ENCODE measurements at places on chromosomes 1 and 21.

GRCh38 chr1:3462356-3463012 lies 8.0 kb downstream of the ARHGEF16 start:
- no peak overlapping the region for H3K4me3 ChIP-seq
- no peaks in the 10 kb centered on the region for H3K27me3 ChIP-seq
- no peak overlapping the region for H3K27ac ChIP-seq
- DNase-seq = no peak

- no peaks in the 10 kb centered on the region for H3K27me3 ChIP-seq
- no peak overlapping the region for H3K27ac ChIP-seq
- no peaks in the 10 kb centered on the region for H3K36me3 ChIP-seq
- no peaks in the 10 kb centered on the region for H3K4me1 ChIP-seq
- DNase-seq = no peak
Observed at GRCh38 chr21:31042080-31042464, 3.8 kb upstream of the KRTAP19-8 start.

DNA sequence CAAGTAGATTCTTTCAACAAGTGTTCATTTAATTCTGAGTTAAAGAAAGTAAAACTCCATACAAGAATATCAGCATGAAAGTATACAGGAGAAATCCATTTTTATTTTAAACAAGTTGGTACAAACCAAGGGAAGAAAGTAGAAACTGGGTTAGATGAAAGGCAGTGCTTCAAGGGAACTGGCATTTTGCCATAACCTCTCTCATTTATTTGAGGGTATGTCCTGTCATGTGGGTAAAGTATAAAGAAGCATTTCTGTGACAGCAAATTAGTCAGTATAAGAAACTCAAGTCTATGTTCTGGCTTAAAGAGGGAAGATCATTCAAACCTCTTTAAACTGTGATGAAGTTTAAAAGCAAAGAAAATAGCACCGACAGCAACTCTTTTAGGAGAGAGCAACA lies 32.0 kb downstream of the OLFM3 start:
- no peak overlapping the region for H3K27ac ChIP-seq
- no peak overlapping the region for H3K4me3 ChIP-seq
- no peak for DNase-seq
- no peaks in the 10 kb centered on the region for H3K27me3 ChIP-seq

GRCh38 chr1:202245391-202245790 lies 51.8 kb downstream of the LGR6 start:
- H3K4me1 ChIP-seq = peaks cover 30% of the 10 kb centered on the region
- H3K36me3 ChIP-seq = no peaks in the 10 kb centered on the region
- H3K27me3 ChIP-seq = peaks cover 18% of the 10 kb centered on the region
- no peak overlapping the region for H3K27ac ChIP-seq
- no peak for DNase-seq
- H3K4me3 ChIP-seq = no peak overlapping the region

DNA sequence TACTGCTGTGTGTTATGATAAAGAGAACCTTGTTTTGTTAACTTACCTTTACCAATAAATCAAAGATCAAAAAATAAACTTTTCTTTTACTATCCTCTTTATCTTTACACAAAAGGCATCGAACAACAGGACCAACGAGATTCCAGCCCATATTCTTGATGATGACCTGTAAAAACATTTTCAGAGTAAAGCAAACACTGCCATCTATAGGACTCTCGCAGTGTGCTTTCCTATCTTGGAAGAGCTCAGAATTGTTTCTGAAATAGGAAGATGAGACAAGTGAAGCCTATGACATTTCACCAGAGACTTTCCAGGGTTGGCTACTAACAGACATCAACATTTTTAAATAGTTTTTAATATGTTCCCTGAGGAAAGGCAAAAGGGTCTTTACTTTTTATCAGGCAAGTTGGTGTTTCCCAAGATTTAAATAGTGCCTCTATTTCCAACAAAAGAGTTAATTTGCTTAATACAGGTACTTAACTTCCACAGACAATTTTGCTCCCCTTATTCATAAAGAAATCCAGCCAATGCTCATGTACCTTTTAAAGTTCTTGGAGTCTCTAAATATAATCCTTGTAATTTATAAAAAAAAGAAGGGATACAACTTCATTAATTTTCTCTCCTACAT lies 7.3 kb downstream of the GLMN start:
- H3K4me3 ChIP-seq = no peak overlapping the region
- H3K4me1 ChIP-seq = no peaks in the 10 kb centered on the region
- H3K27me3 ChIP-seq = no peaks in the 10 kb centered on the region
- peaks cover 14% of the 10 kb centered on the region for H3K36me3 ChIP-seq
- H3K27ac ChIP-seq = no peak overlapping the region

- H3K27me3 ChIP-seq = no peaks in the 10 kb centered on the region
- H3K4me1 ChIP-seq = peaks cover 14% of the 10 kb centered on the region
- no peak for DNase-seq
- H3K27ac ChIP-seq = no peak overlapping the region
- peaks cover 19% of the 10 kb centered on the region for H3K36me3 ChIP-seq
- H3K4me3 ChIP-seq = no peak overlapping the region
Observed at GRCh38 chr1:112672009-112672408, 2.5 kb upstream of the MOV10 start.

DNA sequence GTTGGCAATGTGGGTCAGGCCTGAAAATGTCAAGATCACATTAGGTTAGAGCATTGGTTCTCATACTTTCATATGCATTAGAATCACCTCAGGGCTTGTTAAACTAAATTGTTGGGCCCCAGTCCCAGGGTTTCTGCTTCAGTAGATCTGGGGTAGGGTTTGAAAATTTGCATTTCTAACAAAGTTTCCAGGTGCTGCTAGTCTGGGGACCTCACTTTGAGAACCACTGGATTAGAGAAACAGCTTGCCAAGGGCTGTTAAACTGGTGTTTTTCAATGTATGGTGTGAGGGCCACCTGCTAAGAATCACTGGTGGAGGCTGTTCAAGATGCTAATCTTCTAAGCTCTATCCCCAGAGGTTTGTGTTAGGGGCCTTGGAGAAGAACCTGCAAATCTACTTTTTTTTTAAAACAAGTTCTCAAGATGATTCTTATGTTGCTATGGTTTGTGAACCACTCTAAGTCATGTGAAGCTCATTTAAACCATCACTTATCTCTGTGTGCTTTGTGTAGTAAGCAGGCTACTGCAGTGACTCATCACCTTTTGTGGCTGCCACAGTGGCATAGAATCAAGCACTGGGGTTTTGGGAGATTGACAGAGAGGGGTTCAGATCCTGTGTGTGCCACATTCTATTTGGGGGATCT lies 152.2 kb downstream of the S1PR1 start:
- no peak overlapping the region for H3K4me3 ChIP-seq
- no peaks in the 10 kb centered on the region for H3K36me3 ChIP-seq

- peaks cover 79% of the 10 kb centered on the region for H3K4me1 ChIP-seq
- peak overlapping the region; percentile 95 for H3K27ac ChIP-seq
- no peaks in the 10 kb centered on the region for H3K36me3 ChIP-seq
- peak; percentile 70 for DNase-seq
Observed at GRCh38 chr1:155003227-155003765, 694 bp downstream of the ZBTB7B start.

All from muscle of leg (tissue), 16 donors.